ENCODE measurements at places on chromosomes 4 and X. TPM values are rescaled to one million over a fixed set of nuclear protein-coding genes. Genes with fewer than 3 reads are reported as not detected.

SSX2B gene
- not detected for total RNA-seq

CYSLTR1 gene
- 0.52 TPM for total RNA-seq

DCAF8L2 gene
- total RNA-seq = not detected

CLDN22 gene
- 0.16 TPM for total RNA-seq

- no peak for ATAC-seq
These were observed 9.4 kb downstream of the UVSSA start for GRCh38 chr4:1356181-1356998.

- ATAC-seq = no peak
These were observed 58.0 kb upstream of the KLF3 start for GRCh38 chr4:38605753-38606586.

Measured in esophagus mucosa (tissue), 1 donor.